Non-pigmented ciliary epithelial cell (primary cell): ENCODE measurements at places on chromosomes 11 and 22.

DNA sequence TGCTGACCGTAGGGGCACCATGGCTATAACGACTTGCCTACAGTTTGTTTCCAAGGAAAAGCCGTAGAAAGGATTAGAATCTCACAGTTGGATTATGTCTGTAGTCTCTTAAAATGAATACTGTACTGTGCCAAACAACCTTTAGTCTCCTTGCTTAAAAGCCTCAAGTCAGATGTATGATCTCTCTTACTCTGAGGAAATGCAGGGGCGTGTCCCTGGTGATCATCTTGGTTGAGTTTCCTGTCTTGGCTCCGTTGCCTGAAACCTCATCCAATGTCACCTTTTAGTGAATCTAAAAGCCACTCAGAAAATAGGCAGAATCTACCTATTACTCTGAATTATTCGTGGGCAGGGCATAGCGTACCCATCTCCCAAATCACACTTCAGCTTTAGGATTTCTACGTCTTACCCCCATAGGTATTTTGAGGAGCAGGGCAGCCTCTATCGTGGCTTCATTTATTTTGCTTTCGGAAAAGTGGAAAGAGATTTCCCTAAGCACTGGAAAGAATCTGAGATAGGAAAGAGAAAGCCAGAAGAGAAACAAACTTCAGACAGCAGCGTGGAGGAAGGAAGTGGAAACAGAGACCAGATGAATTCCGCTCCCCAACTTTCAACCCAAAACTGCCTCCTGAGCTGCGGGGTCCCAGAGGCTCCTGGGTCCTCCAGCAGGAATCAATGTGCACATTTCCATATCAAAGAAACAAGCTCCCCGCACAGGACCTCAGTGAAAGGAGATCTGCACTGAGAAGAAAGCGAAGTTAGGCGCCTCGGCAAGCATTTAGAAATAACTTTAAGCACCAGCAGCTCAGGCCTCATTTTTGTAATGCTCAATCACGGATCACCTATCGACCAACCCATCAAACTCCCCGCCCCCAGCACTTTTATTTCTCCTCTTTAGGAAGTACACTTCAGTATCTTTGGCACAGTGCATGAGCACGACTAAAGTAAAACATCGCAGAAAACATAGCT, 245.8 kb downstream of the ETS1 start:
- DNase-seq, result no peak

- no peak for DNase-seq
Observed at GRCh38 chr11:65108469-65109123, 3.1 kb upstream of the TM7SF2 start.

DNA sequence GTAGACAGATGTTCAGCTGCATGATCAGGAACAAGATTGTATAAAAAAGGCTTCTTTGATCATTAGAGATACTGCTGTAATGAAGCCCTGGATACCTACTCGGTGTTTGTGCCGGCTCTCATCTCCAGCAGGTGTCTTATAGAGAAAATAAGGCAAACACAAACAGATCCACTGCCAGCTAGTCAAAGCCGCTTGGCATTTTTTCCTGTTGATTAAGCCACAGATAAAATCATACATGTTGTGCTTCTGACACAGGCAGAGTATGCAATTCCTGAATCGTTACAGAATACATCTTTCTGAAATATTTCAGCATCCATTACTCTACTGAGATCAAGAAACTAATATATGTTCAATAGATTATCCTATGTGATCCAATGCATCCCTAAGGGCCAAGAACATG, 206.9 kb downstream of the CADM1 start:
- no peak for DNase-seq

DNA sequence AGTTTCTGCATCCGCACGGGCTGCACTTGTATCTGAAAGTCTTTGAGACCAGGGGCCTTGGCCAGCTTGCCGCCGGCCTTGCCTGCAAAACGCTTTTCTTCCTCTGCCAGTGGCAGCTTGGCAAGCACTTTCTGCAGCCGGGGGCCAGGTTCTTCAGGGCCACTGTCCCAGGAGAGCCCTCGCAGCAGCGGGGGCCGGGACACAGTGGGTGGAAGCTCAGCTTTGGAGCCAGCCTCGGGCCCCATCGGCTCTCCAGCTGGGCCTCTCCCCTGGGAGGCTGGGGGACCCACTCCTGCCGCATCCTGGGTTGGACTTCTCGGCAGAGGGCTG, 57.5 kb upstream of the LYVE1 start:
- DNase-seq, result no peak

DNA sequence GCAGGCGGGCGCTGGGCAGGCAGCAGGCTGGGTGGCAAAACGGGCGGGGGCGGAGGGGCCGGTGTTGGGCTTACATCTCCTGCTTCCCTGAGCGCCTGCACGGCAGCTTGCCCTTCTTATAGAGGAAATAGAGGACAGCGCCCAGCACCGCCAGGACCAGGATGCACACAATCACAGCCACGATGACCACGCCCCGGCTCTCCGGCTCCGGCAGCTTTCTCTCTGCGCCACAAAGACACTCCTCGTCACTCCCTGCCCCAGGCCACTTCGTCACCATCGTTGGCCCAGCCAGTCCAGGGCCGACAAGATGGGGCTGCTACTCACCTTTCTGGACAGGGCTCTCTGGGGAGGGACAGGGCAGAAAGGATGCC, 6.3 kb downstream of the MCAM start:
- no peak for DNase-seq

GRCh38 chr11:117517097-117517496, 189.4 kb downstream of the CEP164 start:
- no peak for DNase-seq

GRCh38 chr22:44171561-44171960, 9.2 kb upstream of the PARVG start:
- no peak for DNase-seq

DNA sequence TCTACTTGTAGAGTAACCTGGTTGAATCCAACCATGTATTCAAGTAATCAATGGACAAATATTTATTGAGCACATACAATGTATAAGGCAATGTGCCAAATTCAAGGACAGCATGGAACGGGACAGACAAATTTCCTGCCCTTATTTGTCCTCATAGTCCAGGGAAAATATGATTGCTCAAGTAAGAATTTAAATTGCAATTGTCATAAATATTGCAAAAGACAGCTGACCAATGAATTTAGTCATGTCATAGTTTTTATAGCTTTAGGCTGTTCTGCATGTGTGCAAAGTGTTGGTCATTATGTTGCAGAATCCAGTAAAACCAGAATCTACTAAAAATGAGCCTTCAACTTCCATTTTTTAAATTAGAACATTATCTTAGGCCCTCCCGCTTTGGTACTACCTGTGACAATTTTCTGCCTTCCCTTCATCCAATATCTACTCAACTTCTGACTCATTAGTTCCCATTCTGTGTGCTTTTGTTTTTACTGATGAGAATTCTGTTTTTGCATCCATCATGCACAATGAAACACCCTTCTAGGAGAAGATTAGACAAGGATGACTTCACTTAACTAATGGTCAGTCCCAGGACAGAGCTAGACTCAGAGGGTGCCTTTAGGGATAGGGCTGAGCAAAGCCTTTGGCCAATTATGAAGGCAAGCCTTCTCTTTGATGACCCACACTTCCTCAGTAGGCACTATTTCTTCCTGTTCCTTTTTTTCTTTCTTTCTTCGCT, 45.8 kb upstream of the FIBIN start:
- DNase-seq, result no peak

GRCh38 chr11:78961247-78961646, 386.6 kb upstream of the NARS2 start:
- DNase-seq, result no peak
